ENCODE measurements at places on chromosomes 4 and X.
A peak's percentile ranks its signal among the peaks of the same experiment; 100 is the strongest.

- no peak for DNase-seq
Measured at GRCh38 chrX:85963736-85964135, 83.6 kb downstream of the CHM start.

DNA sequence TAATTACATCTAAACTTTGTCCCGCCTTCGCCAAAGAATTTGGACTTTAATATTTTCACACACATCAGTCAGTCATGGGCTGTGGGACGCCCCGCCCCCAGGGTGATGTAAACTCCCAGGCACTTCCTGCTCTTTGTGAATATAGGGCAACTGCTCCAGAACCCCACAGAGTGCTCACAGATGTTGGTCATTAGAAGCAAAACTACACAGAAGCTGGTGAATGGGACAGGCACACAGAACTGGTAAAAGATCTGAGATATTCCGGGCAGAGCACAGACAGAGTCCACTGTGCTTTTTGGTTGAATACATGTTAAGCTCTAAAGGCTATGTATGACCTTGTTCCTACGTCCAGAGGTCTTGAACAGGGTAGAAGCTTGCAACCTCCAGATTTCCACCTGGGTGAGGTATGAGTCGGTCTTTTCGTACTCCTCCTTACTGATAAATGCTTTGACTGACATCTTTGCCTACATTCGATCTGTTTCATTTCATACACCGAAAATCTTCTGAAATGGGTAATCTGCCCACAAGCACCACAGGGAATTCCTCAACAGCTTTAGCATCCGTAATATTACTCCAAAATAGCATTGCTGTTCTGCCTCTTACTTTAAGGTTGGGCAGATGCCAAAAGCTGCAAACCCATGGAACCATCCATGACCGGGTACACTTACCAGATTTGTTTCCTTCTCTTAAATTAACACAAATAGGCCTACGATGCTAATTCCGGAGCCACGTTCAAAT lies 144.6 kb downstream of the AMELX start:
- DNase-seq: no peak

- no peak for DNase-seq
Measured at GRCh38 chrX:48666649-48667048, 16.9 kb upstream of the WAS start.

- no peak for DNase-seq
Measured at GRCh38 chrX:105882581-105883275, 60.4 kb downstream of the NRK start.

DNA sequence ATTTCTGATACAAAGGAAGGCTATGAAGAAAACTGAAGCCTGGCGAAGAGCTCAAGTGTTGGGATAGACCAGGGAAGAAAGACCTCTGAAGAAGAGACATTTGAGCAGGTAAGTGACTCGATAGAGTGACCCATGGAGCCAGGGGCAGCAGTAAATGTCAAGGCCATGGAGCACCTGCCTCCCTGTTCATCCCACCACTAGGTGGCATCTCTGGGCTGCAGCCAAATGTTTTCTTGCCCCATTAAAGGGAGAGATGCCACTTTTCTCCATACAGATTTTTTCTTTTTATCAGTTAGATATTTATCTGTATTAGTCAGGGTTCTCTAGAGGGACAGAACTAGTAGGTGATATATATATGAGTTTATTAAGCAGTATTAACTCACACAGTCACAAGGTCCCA lies 4.9 kb upstream of the ZNF81 start:
- peak; percentile 3 for DNase-seq

GRCh38 chr4:336893-337142 lies 796 bp upstream of the ZNF141 start:
- DNase-seq: no peak

DNA sequence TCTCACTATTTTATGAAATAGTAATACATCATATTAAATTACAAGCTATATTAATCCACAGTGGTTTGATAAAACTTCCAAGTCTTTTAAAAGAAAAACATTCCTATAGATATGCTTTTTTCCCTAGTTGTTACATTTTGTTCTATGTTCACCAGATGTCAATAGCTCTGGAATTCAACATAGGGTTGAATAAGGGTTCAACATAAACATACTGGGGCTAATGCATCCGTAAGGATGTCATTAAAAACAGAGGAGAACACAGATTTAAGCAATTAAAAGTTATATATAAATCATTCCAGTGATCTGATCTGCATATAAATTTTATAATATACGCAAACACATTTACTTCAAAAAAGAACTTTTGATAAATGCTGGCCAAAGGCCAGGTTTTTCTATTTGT lies 32.5 kb downstream of the SULT1B1 start:
- DNase-seq: no peak

DNA sequence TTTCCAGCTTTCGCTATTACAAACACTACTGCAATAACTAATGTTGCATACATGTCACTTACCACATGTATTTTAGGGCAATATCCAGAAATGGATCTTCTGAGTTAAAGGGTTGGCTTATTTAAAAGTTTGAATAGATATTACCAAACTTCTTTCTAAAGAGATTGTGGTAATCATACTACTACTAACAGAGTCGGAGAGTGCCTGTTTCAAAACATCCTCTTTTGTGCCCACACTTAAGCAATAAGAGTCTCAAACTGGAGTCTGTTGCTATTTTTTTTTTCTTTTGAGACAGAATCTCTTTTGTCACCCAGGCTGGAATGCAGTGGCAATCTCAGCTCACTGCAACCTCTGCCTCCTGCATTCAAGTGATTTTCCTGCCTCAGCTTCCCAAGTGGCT lies 35.8 kb downstream of the FGFBP1 start:
- no peak for DNase-seq

Measured in stimulated activated CD4-positive, alpha-beta T cell treated with anti-CD3 and anti-CD28 coated beads, Interleukin-1b, Interleukin-23, amount 100 ng/mL, for 1 hour (primary cell).